ENCODE measurements at places on chromosomes 4 and X.

GRCh38 chr4:158884280-158884679 is 115.5 kb downstream of the FNIP2 start:
- no peak for DNase-seq

GRCh38 chrX:145910017-145910416 is 92.4 kb downstream of the SLITRK2 start:
- DNase-seq: no peak

DNA sequence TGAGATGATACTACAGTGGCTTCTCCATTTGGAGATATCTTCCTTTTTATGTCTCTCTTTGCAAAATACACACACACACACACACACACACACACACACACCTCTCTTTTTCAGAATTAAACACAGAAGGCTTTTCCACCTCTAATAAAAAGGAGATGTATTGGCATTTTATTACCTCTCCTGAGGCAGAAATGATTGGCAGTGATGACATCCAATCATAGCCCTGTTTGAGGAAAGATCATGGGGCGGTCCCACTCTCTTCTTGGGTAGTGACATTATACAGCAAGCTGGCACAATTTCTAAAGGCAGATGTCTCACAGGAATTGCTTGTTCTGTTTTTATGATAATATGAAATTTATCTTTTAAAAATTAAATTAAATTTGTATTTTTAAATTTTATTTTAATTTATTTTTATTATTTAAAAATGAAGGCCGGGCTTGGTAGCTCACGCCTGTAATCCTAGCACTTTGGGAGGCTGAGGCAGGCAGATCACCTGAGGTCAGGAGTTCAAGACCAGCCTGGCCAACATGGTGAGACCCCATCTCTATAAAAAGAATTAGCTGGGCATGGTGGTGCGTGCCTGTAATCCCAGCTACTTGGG is 15.6 kb downstream of the CHRNA9 start:
- DNase-seq: no peak

- DNase-seq: peak; percentile 7
Observed at GRCh38 chr4:47209833-47210232, 178.5 kb downstream of the GABRB1 start.

- no peak for DNase-seq
Observed at GRCh38 chr4:163623787-163624186, 129.3 kb downstream of the TMA16 start.
